Muscle of leg (tissue), 16 donors: ENCODE measurements at places on chromosomes 1 and 21. TPM values are rescaled to one million over a fixed set of nuclear protein-coding genes. Genes with fewer than 3 reads are reported as not detected.
A peak's percentile ranks its signal among the peaks of the same experiment; 100 is the strongest.

DNA sequence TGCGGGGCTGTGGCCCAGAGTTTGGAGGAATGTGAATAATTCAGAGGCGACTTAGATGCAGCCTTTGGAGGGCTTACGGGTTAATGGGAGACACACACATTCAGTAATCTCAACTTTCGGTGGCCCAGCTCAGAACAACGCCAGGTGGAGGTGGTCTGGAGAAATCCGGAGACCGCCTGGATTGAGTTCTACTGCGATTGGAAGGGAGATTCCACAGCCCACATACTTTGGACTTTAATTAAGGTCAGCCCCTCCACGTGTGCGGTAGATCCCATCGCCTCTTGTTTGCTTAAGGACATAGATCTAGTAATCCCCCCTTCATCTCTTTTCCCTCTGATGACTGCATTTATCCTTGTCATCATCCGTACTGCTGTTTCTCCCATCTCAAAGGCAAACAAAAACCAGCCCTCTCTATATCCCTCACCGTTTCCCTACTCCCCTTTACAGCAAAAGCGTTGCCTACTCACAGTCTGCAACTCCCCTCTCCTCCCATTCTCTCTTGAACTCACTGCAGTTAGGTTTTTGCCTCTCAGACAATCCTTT lies 720 bp upstream of the BSDC1 start:
- H3K27me3 ChIP-seq, result no peaks in the 10 kb centered on the region
- H3K4me3 ChIP-seq, result peak overlapping the region; percentile 82
- H3K36me3 ChIP-seq, result peaks cover 33% of the 10 kb centered on the region

The TMEM52 gene
- total RNA-seq, result 66.3 TPM

DNA sequence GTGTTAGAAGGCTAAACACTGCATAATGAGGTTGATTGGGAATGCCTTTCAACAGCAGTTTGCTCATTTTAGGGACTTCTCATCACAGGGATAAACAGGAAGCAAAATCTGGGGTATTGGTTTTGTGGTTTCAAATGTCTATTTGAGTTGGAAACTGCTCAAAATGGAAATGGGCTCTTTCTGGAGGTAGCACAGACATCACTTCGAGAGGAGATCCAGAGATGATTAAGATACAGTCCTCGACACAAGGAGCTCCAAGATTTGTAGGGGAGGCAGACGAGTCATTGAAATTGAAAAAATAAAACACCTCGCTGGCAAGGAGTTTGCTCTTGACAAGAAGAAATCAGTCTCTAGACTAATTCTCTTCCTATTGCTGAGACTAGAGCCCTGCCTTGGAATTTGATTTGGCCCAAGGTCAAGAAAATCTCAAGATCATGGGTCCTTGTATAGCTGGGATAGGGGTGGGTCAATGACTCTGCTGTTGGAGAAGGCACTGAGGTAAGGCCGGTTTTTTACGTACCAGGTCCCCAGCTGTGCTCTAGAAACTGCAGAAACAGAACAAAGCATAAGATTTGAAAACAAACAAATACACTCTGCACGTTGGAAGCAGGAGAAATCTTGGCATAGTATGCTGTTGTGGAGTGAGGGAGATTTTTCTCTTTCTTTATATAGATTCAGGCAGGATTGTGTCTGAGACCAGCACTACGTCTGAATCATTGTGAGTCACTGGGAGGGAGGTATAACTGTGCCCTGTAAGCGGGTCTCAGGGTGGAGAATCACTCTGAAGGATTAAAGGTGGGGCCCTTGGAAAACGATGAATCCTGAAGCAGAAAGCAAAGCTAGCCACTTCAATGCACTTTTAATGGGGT lies 17.7 kb upstream of the KLHDC8A start:
- H3K27me3 ChIP-seq, result peaks cover 12% of the 10 kb centered on the region
- H3K27ac ChIP-seq, result no peak overlapping the region
- H3K4me3 ChIP-seq, result no peak overlapping the region
- DNase-seq, result no peak
- no peaks in the 10 kb centered on the region for H3K36me3 ChIP-seq

The DOCK7 gene
- total RNA-seq, result 43.8 TPM

GRCh38 chr1:236853921-236854604 lies 59.0 kb downstream of the MTR start:
- H3K36me3 ChIP-seq, result peaks cover 29% of the 10 kb centered on the region
- H3K27ac ChIP-seq, result no peak overlapping the region
- DNase-seq, result peak; percentile 19
- H3K4me3 ChIP-seq, result no peak overlapping the region
- H3K27me3 ChIP-seq, result no peaks in the 10 kb centered on the region
- H3K4me1 ChIP-seq, result no peaks in the 10 kb centered on the region

GRCh38 chr1:216740331-216740730 lies 17.1 kb upstream of the ESRRG start:
- no peaks in the 10 kb centered on the region for H3K36me3 ChIP-seq
- no peaks in the 10 kb centered on the region for H3K4me1 ChIP-seq
- no peak overlapping the region for H3K27ac ChIP-seq
- DNase-seq, result no peak
- H3K27me3 ChIP-seq, result no peaks in the 10 kb centered on the region

DNA sequence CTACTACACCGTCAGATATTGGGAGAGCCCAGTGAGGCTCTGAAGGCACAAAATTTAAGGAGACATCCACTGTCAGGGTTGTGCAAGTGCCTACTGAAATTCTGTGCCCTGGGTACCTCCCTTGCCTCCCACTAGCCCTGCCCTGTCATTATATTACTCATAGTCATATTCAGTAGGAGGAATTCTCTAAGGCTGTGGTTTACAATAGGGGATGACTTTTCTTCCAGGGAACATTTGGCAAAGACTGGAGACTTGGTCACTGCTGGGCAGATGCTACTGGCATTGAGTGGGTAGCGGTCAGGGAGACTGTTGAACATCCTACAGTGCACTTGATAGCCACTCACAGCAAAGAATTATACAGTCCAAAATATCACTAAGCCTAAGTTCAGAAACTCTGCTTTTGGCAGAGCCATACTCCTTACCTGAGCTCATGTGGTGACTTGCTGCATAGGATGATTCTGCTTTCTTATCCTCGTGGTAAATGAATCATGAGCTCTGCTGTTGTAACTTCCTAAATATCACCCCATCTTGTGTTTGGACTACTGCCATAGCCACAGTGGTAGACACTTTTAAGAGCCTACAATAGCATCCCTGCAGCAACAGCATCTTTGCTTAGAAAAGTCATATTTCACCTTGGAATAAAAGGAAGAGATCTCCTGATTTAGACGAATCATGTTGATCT lies 563.4 kb upstream of the PLXNA2 start:
- DNase-seq, result no peak
- H3K27me3 ChIP-seq, result no peaks in the 10 kb centered on the region
- H3K27ac ChIP-seq, result no peak overlapping the region
- no peaks in the 10 kb centered on the region for H3K4me1 ChIP-seq
- no peak overlapping the region for H3K4me3 ChIP-seq
- H3K36me3 ChIP-seq, result no peaks in the 10 kb centered on the region

GRCh38 chr1:6052543-6053205 lies 7.0 kb downstream of the KCNAB2 start:
- H3K27ac ChIP-seq, result no peak overlapping the region
- peaks cover 4% of the 10 kb centered on the region for H3K27me3 ChIP-seq
- DNase-seq, result peak; percentile 87
- no peak overlapping the region for H3K4me3 ChIP-seq

GRCh38 chr1:175536369-175536768 lies 207.0 kb downstream of the TNR start:
- no peaks in the 10 kb centered on the region for H3K27me3 ChIP-seq
- H3K27ac ChIP-seq, result no peak overlapping the region
- no peaks in the 10 kb centered on the region for H3K36me3 ChIP-seq
- H3K4me1 ChIP-seq, result no peaks in the 10 kb centered on the region

The RGS13 gene
- 0.89 TPM for total RNA-seq

DNA sequence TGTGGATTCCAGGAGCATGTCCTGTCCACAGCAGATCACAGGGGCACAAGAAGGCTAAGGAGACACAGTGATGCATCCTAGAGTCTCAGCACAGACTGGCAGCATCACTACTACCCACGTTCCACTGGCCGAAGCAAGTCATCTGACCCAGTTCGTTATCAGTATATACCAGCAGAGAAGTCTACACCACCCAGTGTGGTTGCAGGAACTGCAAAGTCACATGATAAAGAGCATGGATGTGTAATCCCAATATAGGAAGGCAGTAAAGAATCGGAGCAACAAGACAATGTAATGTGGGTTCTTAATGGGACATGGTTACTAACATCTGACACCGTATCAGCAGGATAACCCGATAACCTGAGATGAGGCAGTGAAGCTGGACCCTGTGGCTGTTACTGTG lies 246.6 kb downstream of the RRAGC start:
- no peak overlapping the region for H3K4me3 ChIP-seq
- peaks cover 2% of the 10 kb centered on the region for H3K27me3 ChIP-seq
- DNase-seq, result no peak

DNA sequence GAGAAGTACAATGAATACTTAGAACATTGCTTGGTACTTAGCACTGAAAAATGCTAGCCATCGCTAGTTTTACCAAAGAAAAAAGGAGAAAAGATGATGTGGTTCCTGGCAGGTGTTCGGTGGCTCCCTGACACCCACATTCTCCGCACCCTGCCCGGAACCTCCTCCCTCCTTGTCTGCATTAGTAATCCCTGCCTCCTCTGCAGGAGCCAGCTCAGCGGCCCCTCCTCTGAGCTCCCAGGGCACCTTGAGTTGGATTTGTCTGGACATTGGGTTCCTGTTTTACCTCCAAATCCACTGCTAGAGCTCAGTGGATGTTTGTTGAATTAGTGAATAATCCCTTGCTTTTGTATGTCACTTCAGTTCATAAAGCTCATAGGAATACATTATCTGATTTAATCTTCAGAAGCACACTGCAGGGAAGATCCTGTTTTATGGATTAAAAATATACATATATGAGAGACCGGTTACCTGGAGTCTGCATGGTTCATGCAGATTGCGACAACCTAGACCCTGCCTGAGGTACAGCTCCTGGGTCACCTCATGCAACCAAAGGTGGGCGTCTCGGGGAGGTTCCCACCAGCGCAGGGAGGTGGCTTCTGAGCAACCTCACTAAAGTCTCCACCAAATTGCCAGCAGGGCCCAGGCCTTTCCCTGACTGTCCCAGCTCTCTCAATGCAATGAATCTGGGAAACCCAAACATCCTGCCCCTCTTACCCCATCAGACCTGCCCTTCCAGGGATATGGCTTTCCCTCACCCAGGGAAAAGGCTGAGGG lies 24.2 kb downstream of the PCAT6 start:
- H3K4me1 ChIP-seq, result no peaks in the 10 kb centered on the region
- no peak for DNase-seq
- peaks cover 12% of the 10 kb centered on the region for H3K27me3 ChIP-seq
- no peak overlapping the region for H3K27ac ChIP-seq
- H3K4me3 ChIP-seq, result no peak overlapping the region

GRCh38 chr1:5707566-5708345 lies 284.5 kb downstream of the NPHP4 start:
- H3K27me3 ChIP-seq, result peaks cover 5% of the 10 kb centered on the region
- no peak overlapping the region for H3K27ac ChIP-seq
- H3K4me1 ChIP-seq, result no peaks in the 10 kb centered on the region

The RXFP4 gene
- not detected for total RNA-seq

DNA sequence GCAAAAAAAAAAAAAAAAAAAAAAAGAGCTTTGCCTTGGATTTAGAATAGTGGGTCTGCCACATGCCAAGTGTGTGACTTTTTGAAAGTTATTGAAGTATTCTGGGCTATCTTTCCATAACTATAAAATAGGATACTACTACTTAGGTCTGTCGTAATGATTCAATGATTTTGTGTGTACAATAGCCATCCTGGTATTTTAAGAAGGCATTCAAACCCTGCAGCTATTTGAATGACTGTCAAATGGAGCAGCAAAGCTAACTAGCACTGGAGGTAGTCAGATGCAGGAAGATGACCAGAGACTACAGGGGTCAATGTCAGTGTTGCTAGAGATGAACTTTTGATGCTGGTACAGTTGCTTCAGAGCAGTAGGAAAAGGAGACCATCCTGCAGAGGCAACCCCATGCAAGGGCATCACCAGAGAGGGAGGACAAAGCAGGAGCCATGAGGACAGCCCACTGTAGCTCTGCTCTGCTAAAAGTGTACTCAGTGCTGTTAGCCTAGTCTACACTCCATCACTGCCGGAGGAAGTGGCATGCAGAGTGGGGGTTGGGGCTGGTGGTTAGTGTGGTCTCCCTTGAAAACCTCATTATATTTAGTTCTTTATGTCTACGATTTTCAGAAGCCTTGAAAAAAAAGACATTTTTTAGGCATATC lies 29.0 kb downstream of the DUSP10 start:
- peaks cover 51% of the 10 kb centered on the region for H3K4me1 ChIP-seq
- H3K27me3 ChIP-seq, result no peaks in the 10 kb centered on the region
- no peak overlapping the region for H3K27ac ChIP-seq
- no peak for DNase-seq

DNA sequence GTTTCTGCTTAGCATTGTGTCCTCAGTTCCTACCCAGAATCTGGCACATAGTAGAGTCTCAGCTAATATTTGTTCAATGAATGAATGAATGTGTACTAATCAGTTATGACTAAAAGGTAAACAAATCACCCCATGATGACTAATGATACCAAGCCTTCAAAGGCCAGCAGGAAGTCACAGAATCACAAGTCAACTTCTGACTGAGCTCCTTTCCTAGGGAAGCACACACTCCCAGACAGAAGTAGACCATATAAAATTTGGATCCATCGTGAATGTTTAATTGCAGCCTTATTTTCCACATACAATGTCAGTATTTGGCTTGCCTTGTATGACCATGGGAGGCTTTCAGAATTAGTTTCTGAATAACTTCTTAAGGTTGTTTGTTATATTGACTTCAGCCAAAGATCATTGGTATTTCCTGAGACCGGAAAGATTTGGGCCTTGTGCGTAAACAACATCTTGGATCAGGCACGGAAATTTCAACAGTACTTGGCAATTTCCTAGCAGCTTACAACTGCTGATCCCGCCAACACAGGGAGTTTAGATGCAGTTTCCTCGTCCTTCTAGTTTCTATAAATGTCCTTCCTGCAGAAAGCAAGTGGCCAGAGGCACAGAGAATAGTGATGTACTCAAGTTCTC lies 185.9 kb upstream of the ATP1B1 start:
- no peak overlapping the region for H3K4me3 ChIP-seq
- peaks cover 2% of the 10 kb centered on the region for H3K4me1 ChIP-seq
- no peaks in the 10 kb centered on the region for H3K27me3 ChIP-seq

DNA sequence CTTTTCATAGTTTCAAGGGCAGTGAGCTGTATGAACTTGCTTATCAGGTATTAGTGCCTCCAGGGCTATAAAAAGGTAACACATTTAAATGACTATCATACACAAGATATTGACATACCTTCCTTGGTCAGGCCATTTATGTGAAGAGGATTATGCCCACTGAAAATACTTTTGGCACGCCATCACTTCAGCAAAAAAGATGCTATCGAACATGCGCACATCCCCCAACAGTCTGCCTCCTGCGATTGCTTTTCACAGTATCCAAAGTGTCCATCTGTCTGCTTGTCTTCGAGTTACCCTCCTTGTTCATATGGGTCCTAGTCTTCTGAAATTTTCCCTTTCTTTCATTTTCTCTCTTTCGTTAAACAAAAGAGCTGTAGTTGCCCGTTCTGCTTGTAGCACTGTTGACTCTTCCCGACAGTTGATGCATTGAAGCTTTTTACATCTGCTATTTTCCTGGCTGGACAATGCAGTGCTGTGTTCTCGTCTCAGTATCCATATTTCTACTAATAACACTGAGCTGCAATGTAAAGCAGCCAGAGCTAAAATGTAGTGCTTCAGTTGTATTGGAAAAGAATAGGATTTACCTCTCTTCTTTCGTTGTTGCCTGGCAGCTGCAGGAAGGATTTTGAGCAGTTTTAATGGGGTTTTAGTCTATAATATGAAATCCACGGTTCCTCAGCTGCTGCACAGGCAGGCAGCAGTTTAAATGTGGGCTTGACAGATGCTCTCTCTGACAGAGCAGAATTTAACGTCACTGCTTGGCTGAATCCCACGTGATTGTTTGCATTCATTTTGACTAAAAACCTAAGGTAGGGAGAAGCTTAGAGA lies at the start of gene B3GALT2:
Gene B3GALT2, minus strand, starts transcription at position 713 of the 831 bp plus-strand sequence. CDS start 5,051 bp downstream, outside the sequence.
- peak within 1 kb of the TSS; percentile 37 for H3K4me3 ChIP-seq
- no peaks in the 10 kb centered on the region for H3K4me1 ChIP-seq
- H3K27me3 ChIP-seq, result no peaks in the 10 kb centered on the region
- H3K36me3 ChIP-seq, result no peaks in the 10 kb centered on the region
- H3K27ac ChIP-seq, result peak within 1 kb of the TSS; percentile 89
